ENCODE measurements at places on chromosomes 6 and 20.

DNA sequence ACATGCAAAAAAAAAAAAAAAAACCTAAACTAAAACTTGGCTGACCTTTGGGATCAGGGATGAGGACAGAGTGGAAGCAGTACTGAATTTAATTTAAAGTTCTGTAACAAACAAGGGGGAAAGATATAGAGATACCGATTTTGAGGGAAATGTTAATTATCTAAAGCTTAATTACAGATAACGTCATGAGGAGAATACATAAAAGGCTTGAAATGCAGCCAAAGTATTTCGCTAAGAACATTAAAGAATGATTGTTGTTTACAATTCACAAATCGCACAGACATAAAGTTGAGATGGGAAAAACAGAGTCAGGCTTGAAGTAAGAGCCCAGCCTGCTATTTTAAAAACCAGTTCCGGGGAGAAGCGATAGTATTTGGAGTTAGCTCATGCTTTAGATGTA lies 208.0 kb upstream of the SASH1 start:
- DNase-seq = no peak

DNA sequence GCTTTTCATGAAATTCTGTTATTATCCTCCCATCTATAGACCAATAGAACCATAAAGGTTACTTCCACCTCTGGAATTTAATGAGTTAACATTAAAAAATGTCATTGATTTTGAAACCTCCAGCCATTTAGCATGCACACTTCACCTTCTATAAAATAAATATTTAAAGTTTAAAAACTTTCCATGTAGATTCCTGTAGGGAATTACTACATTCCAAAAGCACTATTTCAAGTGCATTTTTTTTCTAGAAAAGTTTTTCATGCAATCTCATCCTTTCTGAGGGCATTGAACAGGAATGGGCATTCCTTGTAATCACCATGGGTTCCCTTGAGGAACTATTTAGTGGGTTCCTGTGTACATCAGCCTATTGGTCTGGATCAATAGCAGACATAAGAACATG lies 253.8 kb upstream of the RIN2 start:
- no peak for DNase-seq

- peak; percentile 22 for DNase-seq
Observed at GRCh38 chr20:4227085-4227821, 211.9 kb upstream of the RNF24 start.

DNA sequence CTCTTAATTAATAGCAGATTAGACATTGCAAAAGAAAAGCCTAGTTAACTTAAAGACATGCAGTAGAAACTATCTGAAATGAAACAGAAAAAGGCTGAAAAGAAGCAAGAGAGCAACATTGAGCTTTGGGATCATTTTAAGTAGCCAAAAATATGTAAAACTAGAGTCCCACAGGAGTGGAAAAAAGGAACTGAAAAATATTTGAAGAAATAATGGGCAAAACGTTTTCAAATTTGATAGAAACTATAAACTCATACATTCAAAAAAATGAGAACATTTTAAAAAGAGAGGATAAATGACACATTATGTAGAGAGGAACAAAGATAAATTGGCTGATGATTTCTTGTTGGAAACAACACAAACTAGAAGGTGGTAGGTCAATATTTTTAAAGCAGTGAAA lies 166.1 kb upstream of the AKAP12 start:
- no peak for DNase-seq

- DNase-seq = no peak
Observed at GRCh38 chr20:12201289-12201991, 283.7 kb downstream of the BTBD3 start.

- no peak for DNase-seq
Observed at GRCh38 chr6:100186552-100186951, 192.5 kb upstream of the MCHR2 start.

DNA sequence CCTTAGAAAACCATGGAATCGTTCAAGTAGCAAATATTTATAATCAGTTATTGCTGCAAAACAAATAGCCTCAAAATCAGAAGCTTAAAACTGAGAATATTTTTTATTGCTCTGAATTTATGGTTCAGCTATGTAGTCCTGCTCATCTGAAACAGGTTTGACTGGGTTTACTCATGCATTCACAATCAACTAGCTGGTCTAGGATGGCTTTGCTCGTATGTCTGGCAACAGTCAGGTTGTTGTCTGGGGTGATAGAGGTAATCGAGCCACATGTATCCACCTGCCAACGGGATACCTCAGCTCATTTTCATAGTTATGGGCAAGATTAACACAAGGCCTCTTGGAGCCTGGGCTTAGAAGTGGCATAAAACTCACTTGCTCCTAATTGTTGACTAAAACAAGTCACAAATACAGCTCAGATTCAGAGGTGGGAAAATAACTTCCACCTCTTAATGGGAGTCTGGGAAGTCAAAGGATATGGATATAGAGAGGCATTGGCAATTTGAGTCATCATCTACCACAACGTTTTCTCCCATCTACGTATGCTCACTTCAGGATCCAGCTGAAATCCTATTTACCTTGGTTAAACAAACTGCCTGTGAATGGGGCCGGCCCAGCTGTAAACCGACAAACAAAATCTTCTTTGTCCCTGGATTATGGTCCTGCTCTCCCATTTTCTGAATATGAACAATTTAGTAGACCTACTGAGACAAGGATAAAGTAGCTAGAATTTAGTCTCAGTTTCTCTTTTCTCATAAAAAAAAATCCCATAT lies 54.5 kb upstream of the TENT5A start:
- no peak for DNase-seq

Data from activated CD4-positive, alpha-beta T cell treated with anti-CD3 and anti-CD28 coated beads for 36 hours (primary cell).